Inflammatory macrophage (primary cell): ENCODE measurements at places on chromosomes 11 and 22.
A peak's percentile ranks its signal among the peaks of the same experiment; 100 is the strongest.

DNA sequence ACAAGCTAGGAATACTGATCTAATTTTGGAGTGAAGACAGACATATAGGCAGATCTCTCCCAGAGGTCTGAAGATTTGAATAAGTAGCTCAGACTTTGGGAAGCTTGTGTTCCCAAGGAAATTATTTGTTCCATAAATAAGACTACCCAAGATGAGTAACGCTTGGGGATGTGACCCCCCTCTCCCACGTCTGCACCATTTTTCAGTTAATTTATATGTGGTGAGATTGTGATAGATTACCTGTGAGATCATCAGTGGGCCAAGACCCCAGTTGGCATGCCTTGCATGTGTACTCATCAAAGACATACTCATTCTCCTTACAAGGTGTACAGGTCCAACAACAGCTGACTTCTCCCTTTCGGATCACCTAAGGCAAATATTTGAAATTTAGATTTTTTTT is 252.8 kb upstream of the CTSC start:
- no peak for DNase-seq

DNA sequence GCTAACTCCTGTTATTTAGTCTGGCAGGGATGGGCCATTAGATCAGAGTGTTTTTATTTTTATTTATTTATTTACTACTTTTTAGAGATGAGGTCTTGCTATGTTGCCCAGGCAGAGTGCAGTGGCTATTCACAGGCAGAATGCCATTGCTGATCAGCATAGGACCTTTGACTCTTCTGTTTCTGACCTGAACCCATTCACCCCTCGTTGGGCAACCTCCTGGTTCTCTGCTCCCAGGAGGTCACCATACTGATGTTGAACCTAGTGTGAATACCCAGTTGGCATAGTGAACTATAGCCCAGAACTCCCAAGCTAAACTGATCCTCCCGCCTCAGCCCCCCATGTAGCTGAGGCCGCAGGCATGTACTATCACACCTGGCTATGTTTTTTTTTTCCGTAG is 16.5 kb upstream of the CECR2 start:
- DNase-seq = no peak

DNA sequence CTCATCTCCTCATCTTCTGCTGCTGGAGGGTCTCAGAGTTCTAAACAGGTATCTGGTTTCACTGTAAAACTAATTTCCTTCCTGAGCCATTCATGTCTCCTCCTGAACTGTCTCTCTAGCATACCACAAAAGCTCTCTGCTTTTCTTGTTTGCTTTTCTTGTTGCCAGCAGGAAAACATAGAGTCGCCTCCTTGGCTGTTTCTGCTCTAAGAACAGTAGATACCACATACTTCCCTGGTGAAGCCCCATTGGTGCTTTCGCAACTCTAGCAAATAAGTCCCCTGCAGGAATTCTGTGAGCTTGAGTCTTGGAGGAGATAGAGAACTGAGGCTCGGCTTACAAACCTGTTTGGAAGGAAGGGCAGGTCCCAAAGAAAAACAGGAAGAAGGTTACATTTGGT is 7.0 kb downstream of the DIXDC1 start:
- DNase-seq = no peak

DNA sequence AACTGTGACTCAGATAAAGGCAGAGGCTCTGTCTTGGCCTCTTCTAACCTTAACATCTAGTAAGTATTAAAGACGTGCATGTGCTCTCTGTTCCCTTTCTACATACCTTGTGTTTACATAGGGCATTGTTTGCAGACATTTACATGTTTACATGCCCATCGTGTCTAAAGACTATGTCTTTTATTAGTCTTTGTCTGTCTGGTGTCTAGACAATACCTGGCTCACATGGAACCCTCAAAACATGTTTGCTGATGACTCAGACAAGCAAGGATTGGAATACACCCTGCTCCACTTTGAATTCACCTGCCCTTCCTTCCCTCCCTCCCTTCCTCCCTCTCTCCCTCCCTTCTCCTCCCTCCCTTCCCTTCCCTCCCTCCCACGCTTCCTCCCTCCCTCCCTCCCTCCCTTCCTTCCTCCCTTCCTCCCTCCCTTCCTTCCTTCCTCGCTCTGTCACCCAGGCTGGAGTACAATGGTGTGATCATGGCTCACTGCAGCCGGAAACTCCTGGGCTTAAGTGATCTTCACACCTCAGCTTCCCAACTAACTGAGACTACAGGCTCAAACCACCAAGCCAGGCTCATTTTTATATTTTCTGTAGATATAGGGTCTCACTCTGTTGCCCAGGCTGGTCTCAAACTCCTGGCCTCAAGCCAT is 23.7 kb upstream of the SORL1-AS1 start:
- no peak for DNase-seq

DNA sequence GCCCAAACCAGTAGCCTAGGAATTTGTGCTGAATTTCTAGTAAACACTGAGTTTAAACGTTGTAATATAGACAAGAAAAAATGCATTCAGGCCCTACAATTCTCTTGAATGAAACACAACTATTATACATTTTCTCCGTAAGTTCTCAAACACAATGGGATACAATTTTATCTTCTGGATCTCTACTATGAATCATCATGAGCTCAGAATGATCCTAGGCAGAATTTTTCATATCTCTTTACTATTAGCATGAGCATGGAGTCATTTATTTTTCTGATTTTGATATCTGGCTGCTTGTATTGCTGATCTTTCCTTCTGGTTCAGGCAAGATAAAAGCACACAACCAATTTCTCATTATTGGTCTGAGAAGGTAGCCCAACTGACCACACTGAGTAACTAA is 1123.4 kb upstream of the RAG2 start:
- no peak for DNase-seq

GRCh38 chr11:78560826-78561484 is 13.7 kb downstream of the NARS2 start:
- peak; percentile 67 for DNase-seq

DNA sequence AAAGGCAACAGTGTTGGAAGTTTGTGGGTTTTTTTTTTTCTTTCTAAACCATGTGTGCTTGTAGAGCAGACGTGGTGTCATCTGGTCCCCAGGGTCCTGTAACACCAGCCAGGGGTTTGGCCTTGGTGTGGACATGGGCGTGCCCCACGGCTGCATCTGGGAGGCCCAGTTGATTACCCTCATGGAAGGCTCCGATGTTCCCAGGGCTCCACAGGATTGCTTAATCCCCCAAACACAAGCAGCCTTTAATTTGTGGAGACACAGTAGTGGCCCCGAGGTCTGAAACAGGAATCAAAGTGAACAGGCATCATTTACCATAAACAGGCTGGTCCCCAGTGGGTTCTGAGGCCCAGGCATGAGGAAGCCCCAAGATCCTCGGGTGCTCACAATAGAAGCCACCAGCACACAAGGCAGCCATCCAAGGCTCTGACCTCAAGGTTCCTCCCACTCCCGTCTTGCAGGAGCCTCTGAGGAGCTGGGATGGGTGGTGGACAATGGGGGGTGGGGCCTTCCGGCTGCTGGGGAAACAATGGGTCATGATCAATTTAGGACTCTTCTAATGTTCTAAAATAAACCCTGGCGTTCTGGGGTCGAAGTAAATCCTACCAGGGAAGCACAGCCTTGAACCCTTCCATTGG is 115.0 kb upstream of the CD82 start:
- DNase-seq = no peak

DNA sequence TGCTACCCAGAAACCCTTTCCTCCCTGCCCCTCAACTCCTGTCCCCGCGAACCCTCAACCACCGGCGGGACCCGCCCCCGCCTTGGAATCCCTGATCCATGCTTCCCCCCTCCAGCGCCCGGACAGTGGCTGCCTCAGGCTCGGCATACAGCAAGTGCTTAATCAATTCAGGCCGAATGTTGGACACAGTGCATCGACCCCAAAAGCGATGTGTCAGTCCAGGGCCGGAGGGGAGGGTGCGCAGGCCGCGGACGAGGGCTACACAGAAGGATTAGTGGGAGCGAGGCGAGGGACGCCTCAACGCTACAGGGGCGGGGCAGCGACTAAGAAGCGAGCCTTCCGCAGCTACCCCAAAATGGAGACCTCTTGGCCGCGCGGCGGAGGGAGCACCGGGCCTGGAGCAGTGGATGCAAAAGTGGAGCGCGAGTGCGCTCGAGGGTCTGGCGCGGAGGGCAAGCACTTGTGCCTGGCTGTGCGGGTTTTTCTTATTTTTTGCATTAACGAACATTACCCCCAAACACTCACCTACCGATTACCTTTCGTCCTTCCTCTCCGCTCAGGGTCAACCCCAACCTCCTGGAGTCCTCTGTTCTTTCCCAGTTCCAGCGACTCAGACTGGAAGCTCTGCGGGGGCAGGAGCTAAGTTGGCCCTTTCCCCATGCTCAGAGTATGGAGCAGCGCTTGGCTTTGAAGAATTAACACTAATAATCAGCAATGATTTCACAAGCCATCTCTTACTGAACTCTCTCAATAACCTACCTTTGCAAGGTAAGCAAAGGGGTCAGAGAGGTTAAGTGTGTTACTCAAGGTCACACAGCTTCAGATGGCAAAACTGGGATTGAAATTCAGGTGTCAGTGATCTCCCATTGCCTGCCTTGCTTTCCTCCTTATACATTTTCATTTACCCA is 30.0 kb upstream of the WNT11 start:
- peak; percentile 65 for DNase-seq

- no peak for DNase-seq
Observed at GRCh38 chr11:61844909-61845565, 16.9 kb downstream of the FADS2 start.

- no peak for DNase-seq
Observed at GRCh38 chr11:119030029-119030328, 698 bp downstream of the SLC37A4 start.

DNA sequence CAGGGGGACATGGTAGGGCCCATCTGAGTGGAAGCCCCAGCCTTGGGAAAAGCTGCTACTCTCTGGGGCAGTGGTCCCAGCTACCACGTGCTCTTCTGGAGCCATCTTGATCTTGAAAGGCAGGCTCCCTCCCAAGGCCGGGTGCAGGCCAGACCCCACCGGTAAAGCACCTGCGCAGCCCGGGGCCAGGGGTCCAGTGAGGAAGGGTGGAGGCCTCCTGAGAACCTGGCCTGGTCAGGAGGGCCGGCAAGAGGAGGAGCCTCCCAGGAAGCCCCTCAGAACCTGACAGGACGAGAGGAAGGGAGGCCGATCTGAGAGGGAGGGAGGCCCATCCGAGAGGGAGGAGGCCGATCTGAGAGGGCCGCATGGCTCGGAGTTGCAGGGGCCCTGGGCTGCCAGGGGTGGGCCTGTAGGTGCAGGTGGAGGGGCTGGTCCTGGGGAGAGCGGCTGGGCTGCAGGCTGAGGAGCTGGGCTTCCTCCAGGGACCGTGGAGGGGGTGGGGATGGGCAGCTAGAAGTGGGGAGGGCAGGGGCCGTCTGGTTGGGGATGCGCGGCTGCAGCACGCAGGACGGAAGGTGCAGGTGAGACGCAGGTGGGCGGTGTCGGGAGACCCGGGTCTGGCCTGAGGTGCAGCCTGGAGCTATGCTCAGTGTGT is 529 bp downstream of the GRAMD4 start:
- no peak for DNase-seq

- DNase-seq = no peak
Observed at GRCh38 chr22:50579752-50580151, 1.5 kb upstream of the CPT1B start.
